ENCODE measurements at places on chromosomes 1 and 21. TPM values are rescaled to one million over a fixed set of nuclear protein-coding genes. Genes with fewer than 3 reads are reported as not detected.

Gene S100A7
- not detected for total RNA-seq

Gene CRYAA
- not detected for total RNA-seq

Gene KIF2C
- total RNA-seq = 2.9 TPM

Gene OR6N1
- not detected for total RNA-seq

Gene HES3
- not detected for total RNA-seq

Gene PYHIN1
- not detected for total RNA-seq

Gene BARHL2
- total RNA-seq = under 0.01 TPM

Gene PTGER3
- 2.4 TPM for total RNA-seq

Gene ACTL8
- under 0.01 TPM for total RNA-seq

Gene CCDC30
- total RNA-seq = 11.8 TPM

Gene NLRP3
- 0.82 TPM for total RNA-seq

Gene YBX1
- 1,693 TPM for total RNA-seq

Gene F5
- not detected for total RNA-seq

Gene CD34
- 0.82 TPM for total RNA-seq

Gene CHI3L1
- total RNA-seq = not detected

Gene SH2D1B
- not detected for total RNA-seq

Gene OR2T8
- not detected for total RNA-seq

Gene TRIM67
- 24.1 TPM for total RNA-seq

Gene AMY1A
- not detected for total RNA-seq

Gene TFF3
- total RNA-seq = not detected

All from frontal cortex (tissue), 4 donors.